ENCODE measurements at places on chromosomes 5 and 9.

- no peak for DNase-seq
Observed at GRCh38 chr9:16659096-16659495, 211.4 kb downstream of the BNC2 start.

DNA sequence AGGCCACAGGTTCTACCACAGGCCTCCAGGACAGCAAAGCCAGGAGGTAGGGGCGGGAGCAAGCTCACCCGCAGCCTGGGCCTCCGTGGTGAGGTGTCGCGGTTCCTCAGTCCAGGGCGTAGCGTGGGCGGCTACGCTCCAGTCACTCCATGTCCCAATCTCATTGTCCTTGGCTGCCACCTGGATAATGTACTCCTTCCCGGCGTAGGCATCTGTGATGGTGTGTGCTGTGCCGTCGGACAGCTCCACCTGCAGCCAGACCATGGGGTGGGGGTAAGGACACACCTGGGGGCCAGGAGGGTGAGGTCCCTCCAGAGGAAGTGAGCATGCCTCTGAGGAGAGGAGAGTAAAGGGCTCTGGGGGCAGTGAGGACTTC lies 29.8 kb upstream of the ENHO start:
- no peak for DNase-seq

DNA sequence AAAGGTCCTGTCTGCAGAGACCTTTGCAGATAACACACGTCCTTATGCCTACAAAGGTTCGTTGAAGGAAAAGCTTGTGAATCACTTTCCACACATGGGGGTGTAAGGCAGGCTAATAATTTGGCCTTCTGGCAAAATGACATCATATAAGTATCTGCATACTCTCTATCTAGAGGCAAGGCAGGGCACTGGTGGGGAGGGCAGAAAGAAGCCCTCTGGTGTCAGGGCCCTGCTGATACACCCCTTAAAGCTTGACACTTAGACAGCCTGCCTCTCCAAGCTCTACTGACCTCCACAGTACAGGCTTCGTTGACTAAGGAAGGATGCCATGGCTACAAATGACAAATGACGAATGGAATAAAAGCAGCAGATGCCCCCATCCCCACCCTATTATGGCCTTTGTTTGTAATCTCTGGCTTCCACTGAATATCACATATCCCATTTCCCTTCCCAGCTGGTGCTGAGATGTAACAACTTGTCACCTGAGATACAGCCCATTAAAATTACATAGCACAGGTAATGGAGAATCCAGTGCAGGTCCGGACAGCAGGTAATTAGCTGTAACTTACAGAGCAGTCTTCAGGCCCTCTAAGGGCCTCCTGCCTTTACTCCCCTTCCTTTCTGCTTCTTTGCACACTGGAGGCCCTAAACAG lies 76.9 kb upstream of the IFNK start:
- DNase-seq = no peak

DNA sequence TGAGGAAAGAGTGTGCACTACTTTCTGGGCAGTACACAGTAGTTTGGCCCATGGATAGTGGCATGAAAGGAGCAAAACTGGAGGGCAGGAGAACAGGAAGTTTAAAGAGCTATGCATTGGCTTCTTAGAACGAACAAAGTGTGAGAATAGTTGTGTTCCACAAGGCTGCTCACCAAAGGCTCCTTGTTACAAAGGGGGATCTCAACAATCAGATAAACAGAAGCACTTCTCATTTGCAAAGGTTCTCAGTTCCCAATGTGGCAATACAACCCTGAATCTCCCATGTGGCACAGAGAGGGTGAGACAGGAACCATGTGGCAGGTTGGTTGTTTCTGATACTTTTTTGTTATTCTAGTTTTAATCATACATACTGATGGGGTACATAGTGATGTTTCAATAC lies 158.4 kb downstream of the CARTPT start:
- no peak for DNase-seq

GRCh38 chr5:149452665-149453617 lies 73.8 kb upstream of the IL17B start:
- DNase-seq = no peak

DNA sequence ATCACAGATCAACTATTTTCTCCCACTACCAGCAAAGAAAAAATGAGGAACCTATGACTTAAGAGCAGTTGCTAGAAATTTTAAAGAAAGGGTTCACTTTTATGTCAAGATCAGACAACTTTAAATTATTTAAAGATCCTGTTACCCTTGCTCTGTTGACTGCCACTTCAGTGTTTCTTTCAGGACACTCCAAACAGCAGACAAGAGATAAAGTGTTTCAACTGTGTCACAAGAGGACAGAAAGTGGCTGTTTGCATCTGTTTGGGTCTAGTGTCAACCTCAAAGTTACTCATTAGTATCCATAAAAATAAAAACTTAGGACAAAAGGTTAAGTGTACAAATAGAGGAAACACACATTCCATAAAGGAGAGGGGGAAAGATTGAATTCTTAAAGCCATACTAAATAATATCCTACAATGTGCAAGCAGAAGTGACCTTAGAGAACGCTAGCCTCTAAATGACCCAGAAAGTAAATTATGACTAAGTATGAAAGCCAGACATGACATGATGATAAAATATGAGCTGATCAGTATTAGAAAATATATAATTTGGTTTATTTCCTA lies 24.9 kb downstream of the HMGCS1 start:
- DNase-seq = no peak

- no peak for DNase-seq
Observed at GRCh38 chr5:146877783-146878475, 628 bp downstream of the PPP2R2B start.

DNA sequence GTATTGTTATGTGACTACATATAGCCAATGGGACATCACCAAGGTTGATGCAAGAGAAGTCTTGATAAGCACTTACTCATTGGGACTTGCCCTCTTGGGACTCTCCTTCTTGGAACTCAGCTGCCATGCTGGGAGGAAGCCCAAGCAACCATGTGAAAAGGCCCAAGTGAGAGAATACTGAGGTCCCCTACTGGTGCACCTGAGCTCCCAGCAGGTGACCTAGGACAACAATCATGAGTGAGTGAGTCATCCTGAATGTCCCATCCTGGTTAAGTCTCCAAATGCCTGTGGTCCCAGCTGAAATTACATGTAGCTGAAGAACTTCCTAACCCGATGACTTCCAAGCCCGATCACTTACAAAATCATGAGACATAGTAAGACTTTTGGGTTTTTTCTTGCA lies 260.7 kb downstream of the ICE1 start:
- no peak for DNase-seq

DNA sequence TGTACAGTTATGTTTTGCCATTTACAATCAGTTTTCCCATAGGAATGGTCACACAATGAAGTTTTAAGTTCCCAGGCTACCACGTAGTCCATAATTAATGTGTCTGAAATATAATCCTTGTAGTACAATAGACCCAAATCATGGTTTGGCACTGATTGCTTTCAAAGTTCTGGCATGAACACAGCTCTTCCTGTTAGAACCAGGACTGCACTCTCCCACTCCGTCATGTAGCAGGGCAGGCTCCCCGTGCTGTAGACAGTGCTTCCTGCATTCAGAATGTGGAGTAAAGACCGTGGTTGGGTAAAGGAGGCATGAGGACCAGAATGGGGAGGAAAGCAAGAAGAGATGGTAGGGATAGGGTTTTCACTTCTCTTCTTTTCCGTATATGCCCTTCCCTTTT lies 4.0 kb downstream of the SEC61B start:
- DNase-seq = no peak

- DNase-seq = no peak
Observed at GRCh38 chr9:77161966-77162365, 15.4 kb upstream of the VPS13A start.

DNA sequence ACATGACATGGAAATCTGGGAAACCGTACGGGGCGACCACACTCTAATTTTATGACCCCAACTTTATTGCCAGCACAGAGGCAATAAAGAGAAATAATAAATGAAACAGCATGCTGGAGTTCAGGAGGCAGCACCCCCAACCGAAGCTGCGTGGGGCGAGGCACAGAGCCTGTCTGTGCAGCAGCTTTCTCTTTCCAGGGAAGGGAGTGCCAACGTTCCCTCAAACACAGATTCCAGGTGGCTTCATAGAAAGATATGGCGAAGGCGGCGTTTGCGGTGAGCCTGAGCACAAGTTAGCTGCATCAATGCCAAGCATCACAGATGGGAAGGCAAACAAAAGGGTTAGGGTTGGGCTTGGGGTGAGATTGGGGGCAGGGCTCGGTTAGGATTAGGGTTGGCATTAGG lies 114.8 kb downstream of the HSD17B3 start:
- DNase-seq = no peak

GRCh38 chr5:45680950-45681349 lies 15.2 kb downstream of the HCN1 start:
- no peak for DNase-seq

DNA sequence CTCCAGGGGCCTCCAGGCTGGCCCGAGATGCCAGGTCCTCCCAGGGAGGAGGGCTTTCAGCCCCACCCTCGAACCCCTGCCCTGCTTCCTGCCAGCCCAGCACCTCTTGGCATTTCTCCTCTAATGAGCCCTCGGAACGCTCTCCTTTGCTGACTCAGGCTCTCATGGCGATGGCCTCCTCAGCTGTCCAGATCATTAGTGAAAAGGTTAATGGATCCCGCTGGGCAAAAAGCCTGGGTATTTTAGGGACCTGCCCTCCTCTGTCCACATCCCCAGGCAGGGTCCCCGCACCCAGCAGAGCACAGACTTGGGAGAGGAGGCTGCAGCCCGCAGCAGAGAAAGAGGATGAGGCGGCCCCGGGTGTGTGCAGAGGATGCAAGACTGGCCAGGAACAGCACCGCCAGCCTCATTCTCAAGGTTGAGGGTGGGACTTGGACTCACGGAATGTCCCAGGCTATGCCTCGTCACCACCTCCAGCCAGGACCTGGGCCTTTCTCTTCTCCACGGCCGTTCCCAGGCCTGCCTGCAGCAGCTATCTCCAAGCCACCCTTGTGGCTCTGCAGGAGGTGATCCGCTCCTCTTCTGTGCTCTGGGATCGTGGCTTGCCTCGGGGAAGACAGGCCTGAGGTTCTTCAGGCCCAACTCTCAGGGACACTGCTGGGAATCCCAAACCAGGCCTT lies 23.0 kb upstream of the ADAMTS2 start:
- no peak for DNase-seq

DNA sequence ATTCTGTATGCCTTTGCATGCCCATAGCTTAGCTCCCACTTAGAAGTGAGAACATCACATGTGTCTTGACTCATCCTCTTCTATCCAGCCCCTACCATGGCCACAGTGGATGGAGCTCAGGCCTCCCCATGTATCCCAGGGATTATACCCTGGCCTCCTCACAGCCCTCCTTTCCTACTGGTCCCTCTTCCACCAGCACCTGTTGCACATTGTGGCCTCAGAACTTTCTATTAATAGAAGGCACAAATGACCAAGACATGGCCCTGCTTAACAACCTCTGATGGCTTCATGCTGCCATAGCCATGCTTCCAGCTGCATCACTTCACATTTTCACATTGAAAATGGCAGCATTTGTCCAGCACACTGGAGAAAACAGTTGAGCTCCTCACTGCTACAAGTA lies 315.4 kb downstream of the CDK5RAP2 start:
- no peak for DNase-seq

GRCh38 chr9:114154600-114155102 lies 686 bp upstream of the COL27A1 start:
- DNase-seq = no peak

- no peak for DNase-seq
Observed at GRCh38 chr5:82106207-82106606, 134.4 kb downstream of the ATG10 start.

DNA sequence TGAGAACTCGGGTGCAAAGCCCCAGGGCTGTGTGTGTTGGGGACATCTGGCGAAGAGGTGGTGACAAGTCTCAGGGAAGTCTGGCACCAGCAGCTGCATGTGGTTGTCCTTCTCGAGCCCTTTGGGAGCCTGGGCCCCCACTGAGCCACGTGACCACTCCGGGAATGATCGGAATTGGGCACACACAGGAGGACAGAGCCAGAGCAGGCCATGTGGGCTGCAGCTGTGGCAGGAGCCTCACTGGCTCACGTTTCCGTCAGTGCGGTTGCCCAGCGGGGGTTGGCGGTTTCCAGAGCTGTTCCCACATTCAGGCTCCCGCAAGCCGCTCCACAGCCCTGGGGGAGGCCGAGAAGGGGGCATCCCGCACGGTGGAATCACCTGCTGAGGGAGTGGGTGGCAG lies 6.8 kb upstream of the CEL start:
- DNase-seq = no peak

GRCh38 chr5:135599421-135600151 lies 20.8 kb upstream of the CXCL14 start:
- no peak for DNase-seq

- DNase-seq = no peak
Observed at GRCh38 chr9:26746357-26747072, 146.1 kb downstream of the CAAP1 start.

DNA sequence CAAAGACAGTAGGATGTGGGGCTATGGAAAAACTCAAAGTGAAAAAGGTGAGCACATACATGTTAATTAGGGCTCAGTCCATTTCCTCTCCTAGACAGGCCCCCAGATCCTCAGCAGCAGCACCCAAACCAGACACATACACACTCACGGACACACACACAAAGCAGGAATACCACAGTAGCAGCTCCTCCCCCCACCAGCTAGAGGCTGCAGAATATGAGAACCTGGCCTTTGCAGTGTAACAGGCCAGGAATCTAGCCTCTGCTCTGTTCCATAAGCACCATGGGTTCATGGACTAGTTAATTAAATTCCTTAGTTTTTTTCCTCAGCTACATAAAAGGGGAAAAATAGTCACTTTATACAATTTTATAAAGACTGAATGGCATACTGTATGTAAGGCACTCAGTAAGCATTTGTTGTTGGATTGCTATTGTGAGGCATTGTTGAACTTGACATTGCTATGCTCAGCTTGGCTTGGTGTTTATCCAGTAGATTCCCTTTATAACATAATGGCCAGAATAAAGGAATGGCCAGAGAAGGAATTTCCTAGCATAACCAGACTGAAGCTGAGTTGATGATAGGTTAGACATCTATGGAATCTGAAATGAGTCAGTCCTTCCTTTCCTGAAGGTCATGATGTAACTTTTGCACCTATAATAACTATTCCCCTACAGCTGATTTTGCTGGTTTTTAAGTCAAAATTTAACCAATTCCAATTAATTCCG lies 186.8 kb downstream of the SEMA5A start:
- no peak for DNase-seq

DNA sequence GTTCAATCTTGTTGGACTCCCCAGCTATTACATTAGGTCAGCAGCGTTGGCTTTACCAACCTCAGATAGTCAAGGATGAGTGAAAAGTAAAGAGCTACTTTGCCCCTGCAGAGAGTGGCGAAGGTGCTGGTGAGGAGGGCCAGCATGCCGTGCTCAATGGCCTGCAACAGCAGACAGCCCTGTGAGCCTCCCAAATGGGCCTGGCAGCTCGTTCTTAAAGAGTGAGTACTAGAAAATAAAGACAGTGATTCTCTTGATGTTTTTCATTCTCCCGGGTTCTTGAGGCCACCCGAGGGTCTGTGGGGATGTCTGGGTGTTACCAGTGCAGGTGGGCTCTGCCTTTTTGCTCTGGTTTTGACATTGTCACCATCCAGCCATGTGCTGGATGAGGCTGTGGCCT lies 16.2 kb downstream of the GADD45G start:
- DNase-seq = no peak

DNA sequence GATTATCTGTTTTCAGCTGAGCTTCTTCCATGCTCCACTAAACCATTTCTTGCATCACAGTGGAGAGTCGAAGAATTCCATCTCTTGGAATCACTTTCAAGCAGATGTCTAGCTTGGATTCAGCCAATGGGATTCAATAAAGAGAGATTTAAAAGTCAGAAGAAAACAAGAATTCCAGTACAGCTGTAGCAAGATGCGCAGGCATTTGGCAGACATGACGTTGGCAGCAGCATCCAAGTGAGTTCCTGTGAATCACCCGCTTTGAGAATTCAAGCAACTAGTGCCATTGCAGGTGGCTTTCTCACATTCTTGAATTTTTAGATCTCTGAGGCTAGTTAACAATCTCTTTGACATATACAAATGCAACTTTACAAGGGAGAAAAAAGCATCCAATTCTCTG lies 467.0 kb downstream of the CDH10 start:
- DNase-seq = no peak

All from T-helper 2 cell treated with Interferon-gamma antibody and Interleukin-4, amounts not matched to agents 5 μg/mL and 100 μg/mL, for 36 hours (primary cell).